ENCODE measurements at places on chromosomes 6 and 20.

GRCh38 chr6:15444881-15445280 lies 199.0 kb downstream of the JARID2 start:
- DNase-seq: no peak

DNA sequence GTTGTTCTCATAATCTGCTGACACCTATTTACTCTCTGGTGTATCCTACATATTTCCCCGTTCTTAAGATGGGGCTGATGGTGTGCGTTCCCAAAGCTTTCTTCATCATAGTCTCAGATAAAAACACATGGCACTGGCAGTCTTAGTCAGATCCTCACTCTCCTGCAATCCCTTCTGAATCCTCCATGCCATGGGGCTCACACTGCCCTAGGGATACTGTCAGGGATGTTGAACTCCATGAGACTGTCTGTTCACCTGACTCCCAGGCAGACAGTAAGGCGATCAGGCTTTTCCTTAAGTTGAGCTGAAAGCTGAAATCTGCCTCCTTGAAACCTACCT lies 76.0 kb downstream of the SLX4IP start:
- DNase-seq: no peak

DNA sequence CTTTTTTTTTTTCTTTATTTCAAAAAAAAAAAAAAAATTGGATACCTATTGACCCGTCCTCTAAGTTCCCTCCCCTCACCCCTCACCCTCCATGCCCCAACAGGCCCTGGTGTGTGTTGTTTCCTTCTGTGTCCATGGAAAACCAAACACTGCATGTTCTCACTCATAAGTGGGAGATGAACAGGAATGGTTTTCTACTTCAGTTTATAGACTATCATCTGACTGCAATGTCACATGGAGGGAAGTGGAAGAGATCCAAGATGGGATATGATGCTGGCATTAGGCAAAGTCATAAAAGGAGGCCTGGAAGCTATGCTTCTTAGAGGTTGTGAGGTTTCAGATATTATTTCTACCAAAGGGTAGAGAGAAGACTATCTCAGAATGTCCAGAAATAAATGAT lies 237.5 kb downstream of the MAFB start:
- DNase-seq: no peak

- DNase-seq: peak; percentile 100
Observed at GRCh38 chr20:25237610-25238318, 10.1 kb upstream of the PYGB start.

DNA sequence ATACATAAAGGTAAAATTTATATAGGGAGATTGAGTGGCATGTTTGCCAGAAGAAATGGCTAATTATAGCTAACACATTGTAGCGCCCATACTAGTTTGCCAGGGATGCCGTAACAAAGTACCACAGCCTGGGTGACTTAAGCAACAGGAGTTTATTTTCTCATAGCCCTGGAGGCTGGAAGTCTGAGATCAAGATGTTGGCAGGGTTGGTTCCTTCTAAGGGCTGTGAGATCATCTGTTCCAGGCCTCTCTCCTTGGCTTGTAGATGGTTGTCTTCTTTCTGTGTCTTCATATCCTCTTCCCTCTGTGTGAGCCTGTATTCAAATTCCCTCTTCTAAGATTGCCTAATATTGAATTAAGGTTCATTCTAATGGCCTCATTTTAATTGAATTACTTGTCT lies 417.5 kb upstream of the OPRM1 start:
- DNase-seq: no peak

GRCh38 chr6:79082304-79082703 lies 4.2 kb upstream of the PHIP start:
- DNase-seq: no peak

DNA sequence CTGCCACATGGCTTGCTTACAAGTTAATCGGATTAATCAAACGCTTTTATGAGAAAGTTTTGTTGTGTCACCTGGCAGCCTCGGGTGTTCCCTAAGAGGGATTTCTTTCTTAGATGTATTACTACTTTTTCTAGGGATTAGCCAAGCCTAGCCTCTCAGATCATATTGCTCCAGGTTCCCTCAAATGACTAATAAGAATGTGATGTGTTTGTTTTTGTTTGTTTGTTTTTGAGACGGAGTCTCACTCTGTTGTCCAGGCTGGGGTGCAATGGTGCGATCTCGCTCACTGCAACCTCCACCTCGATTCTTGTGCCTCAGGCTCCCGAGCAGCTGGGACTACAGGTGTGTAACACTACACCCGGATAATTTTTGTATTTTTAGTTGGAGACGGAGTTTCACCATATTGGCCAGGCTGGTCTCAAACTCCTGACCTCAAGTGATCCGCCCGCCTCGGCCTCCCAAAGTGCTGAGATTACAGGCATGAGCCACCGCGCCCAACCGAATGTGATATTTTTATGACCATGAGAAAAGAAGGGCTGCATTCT lies 977 bp downstream of the HMGN4 start:
- no peak for DNase-seq

DNA sequence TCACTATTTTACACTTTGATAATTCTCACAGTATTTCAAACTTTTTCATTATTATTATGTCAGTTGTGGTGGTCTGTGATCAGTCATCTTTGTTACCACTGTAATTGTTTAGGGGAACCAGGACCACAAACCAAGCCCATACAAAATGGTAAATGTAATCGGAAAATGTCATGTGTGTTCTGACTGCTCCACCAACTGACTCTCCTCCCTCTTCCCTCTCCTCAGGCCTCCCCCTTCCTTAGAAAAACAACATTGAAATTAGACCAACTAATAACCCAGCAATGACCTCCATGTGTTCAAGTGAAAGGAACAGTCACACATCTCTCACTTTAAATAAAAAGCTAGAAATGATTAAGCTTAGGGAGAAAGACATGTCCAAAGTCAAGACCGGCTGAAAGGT lies 63.8 kb downstream of the GMDS start:
- no peak for DNase-seq

GRCh38 chr20:16803965-16804792 lies 56.0 kb downstream of the OTOR start:
- peak; percentile 56 for DNase-seq

- DNase-seq: no peak
Observed at GRCh38 chr6:72636215-72636614, 14.4 kb downstream of the KCNQ5 start.
